ENCODE measurements at places on chromosomes 7 and 10.

- DNase-seq, result peak; percentile 29
Measured at GRCh38 chr7:132569884-132570614, 6.2 kb downstream of the PLXNA4 start.

DNA sequence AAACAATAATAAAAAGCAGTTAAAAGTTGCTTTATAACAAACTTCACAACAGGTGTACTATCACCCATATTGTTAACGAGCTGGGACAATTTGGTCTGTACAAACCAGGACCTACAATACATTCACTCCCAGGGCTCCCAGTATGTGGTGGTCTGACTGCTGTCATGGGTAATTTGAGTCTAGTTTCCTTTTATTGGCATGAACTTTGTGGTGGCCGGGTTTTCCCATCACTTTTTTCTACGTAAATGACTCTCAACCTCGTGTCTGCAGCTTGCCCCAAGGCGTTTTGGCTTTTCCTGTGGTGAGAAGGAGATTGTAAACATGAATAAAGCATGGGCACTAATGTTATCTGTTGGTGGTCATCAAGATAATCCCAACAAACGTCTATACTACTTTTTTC, 118.7 kb upstream of the CDK6 start:
- DNase-seq, result no peak

- DNase-seq, result no peak
Measured at GRCh38 chr7:142418326-142418725, 160.5 kb upstream of the PRSS58 start.

DNA sequence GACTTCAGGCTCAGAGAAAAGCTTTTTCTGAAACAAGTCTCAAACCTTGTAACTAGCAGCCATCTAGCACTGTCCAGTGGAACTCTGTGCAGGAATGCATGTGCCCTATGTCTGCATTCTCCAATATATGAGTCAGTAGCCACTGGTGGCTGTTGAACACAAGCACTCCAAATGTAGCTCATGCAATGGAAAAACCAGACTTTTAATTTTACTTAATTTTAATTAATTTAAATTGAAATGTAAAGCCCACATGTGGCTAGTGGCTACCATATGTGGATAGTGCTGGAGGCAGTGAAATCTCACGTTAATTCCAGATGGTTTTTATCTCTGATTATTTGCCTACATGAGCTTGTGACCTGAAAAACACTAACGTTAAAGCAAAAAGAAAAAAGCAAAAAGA, 225.1 kb downstream of the GATA3 start:
- no peak for DNase-seq

GRCh38 chr7:116087984-116088383, 57.4 kb upstream of the TFEC start:
- DNase-seq, result no peak

DNA sequence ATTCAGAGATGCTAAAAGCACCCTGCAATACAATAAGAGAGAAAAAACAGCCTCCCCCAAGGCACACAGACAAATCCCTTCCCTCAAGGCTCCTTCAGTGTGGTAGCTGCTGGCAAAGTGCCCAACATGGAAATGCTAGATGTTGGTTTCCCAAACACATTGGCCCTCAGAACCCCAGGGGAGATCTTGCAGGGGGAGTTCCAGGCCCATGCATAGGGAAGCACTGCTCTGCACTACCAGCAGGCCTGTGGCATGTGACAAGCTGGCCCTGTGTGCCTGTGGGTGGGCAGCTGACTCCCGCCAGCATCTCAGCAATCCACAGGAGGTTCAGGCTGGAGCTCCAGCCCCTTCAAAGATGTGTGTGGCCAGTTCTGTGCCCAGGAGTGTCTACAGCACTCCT, 16.8 kb upstream of the CSGALNACT2 start:
- no peak for DNase-seq

DNA sequence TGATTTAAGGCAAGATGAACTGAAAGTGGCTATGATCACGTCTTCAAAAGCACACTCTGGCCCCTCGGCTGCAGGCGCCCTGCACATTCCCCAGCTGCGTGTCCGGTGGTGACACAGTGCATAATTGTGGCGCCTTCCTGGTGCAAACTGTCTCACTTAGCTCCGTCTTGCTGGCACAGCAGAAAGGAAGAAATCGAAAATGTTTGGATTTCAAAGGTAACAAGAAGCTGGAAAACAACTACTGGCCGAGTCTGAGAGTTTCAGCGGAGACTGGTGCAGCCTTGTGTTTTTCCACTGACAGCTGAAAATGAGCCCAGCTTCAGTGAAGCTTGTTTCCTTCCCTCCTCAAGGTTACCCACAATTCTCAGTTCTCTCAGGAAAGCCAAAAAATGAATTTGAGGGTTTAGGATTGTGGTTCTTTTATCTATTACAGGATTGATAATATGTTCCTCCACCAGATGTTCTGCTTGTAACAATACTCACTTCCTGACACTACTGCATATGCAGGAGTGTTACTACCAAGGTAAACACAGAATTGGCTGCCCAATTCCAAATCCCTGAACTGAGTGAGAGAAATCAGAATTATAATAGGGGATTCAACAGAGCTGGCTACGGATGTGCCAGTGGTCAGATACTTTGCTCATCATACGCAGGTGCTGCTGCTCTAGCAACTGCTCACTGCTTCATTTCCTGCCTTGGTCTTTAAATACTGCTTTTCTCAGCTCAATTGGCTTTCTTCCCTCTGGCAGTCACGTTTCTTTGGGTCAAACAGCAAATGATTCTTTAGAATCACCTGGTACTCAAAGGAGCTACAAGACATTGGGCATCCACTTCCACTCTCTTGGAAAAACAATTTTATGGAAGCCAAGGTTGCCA, 63.7 kb downstream of the TRUB1 start:
- peak; percentile 7 for DNase-seq

DNA sequence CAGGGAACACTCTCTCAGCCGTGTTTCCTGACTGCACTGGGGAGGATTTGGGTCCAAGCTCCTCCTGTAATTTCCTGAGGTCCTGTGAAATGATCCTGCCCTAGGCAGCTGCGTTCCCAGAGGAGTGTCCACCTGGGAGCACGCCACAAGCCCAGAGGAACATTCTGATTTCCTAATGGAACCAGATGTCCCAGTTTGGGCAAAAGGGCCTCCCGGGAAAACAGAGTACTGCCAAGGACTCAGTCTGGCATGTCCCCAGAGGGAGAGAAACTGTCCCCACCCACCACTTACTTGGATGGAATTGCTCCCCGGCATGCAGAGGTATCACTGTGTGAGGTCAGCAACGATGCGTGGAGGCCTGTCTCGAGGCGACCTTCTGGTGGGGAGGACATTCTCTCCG, 34.5 kb downstream of the ASB13 start:
- DNase-seq, result no peak

DNA sequence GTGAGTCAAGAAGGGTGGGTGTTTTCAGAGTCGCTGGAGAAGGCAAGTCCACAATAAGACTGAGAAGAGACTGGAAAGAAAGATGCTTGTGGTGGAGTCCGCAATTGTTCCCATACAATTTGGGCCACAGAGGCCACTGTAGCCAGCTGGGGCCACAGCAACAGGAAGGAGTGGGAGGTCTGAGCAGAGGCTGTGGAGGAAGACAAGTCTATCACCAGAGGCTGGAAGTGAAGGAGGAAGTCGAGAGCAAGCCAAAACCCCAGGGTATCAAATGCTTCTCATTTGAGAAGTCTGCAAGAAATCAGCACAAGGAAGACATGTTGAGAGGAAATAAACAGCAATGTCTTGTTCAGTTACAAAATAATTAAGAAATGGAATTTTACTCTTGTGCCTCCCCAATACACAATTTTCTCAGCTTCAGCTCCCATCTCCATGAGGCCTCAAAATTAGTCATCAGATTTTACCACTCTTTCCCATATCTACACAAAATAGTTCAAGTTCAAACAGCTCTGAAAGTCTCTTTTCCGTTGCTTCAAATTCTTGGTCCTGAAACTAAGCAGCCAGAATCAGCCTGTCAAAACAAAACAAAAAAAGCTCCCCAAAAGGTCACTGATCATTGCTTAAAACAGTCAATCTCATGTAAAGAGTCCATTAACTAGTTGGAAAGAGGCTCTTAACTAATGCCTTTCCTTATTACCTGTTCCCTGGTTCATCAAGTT, 31.6 kb downstream of the SLC16A12 start:
- DNase-seq, result no peak

- DNase-seq, result peak; percentile 59
Measured at GRCh38 chr7:134890246-134891240, 95.8 kb upstream of the AGBL3 start.

- DNase-seq, result no peak
Measured at GRCh38 chr10:72332423-72333111, 22.2 kb downstream of the DNAJB12 start.

- no peak for DNase-seq
Measured at GRCh38 chr7:51471210-51471980, 154.8 kb upstream of the COBL start.

- peak; percentile 54 for DNase-seq
Measured at GRCh38 chr7:34759477-34760125, 101.6 kb downstream of the NPSR1 start.

DNA sequence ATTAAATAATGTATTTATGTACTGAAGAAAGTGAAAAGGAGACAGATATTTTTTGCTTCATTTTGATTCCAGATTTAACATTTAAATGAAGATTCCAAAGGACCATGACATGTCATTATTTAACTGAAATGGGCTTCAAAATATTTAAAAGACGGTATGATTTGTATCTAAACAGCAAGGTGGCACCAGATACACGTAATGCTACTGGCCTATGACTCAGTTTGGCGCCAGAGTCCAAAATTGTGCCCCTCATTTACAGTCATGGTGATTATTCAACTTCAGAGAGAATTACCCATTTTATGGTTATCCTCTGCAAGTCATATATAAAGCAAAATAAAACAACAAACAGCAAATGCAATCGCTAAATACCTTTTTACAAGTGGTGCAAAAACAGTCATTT, 94.5 kb downstream of the ETV1 start:
- DNase-seq, result no peak

DNA sequence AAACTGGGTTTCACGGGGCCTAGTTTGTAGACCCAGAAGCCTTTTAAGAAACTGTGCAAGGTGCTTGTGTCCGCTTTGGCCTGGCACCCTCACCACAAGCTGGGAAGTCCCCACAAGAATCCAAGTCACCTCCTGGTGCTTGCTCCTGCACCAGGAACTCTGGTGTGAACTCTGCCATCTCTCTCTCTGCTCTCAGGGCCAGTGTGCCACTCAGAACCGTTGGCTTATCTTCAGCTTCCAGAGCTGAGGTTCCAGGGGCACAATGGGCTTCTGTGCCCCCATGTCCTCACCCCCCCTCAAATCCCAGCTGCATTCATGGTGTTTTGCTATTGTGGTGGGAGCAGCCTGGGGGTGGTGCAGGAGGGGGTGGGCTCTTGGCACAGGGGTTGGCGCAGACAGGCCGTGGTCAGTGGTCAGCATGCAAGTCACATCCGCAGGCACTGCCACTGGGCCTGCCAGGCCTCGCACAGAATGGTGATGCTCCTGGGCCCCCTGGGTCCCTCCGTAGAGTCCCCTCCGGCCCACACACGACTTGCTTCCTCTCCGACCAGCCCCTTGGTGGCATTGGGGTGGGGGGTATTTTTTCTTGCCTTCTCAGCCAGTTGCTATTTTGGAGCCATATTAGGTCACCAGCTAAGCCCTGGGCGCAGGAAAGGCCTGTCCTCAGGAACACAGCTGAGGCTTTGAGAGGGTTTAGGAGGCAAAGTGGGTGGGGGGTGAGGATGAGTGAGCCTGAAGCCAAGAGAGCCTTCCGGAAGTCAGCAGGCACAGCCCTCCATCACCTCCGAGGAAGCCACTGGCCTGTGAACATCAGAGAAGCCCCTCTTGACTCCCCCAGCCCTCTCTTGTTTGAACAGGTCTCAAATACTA, 3.0 kb downstream of the ZCCHC24 start:
- no peak for DNase-seq

DNA sequence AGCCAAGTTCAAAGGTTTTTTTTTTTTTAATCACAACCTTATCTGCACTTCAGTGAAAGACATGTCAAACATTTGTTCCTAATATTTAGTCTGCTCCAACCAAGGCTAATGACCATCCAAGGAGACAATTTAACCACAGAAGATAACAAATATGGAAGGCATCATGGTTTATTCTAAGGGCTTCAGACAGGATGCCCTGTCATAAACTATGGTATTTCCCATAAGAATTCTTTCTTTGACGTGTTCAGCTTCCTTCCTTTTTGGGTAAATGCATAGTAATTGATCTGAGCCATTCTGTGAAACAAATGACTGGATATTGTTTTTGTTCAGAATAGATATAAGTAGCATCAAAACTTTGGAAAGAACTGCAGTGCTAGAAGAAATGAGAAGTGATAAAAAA, 326.5 kb upstream of the AOAH start:
- DNase-seq, result peak; percentile 61

GRCh38 chr7:100464791-100465190, 731 bp upstream of the SPACDR start:
- no peak for DNase-seq

DNA sequence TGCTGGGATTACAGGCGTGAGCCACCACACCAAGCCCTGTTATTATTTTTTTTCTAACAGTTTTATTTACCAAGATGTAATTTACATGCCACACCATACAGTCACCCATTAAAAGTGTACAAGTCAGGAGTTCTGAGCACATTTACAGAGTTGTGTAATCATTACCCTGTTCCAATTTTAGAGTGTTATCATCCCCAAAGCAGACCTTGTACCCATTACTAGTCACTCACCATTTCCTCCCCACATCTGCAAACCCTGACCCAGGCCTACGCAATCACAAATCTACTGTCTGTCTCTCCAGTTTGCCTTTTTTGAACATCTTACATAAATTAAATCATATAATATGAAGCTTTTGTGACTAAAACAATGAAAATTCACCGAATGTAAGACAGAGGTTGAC, 402.9 kb upstream of the FOXK1 start:
- no peak for DNase-seq

- DNase-seq, result peak; percentile 43
Measured at GRCh38 chr10:122142641-122143237, 128.4 kb upstream of the BTBD16 start.

DNA sequence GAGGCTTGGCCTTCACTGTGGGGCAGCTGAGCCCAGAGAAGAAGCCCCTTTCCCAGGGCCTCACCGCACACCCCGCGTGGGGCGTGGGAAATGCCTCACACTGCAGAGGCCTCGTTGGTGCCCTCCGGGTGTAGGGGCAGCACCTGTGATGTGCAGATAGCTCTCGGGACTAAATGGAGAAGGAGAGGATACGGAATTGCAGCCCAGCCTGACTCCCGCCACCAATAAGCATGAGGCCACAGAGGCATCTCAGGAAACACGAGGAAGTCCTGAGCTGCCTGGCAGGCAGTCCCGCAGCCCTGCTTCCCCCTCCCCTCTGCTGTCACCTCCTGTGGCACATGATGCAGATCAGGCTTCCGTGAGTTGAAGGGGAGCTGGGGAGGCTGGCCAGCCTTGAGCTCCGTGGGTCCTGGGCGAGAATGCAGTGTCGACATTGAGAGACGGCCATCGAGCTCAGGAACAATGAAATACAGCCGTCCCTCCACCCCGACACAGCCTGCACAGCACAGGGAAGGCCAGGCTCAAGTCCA, 59.6 kb upstream of the PPP2R2D start:
- DNase-seq, result no peak
